ENCODE measurements at places on chromosomes 1 and 21.

- peak; percentile 86 for DNase-seq
Observed at GRCh38 chr1:38735651-38736161, 123.9 kb downstream of the RRAGC start.

GRCh38 chr1:53361541-53361961 is 33.7 kb upstream of the LRP8 start:
- no peak for DNase-seq

DNA sequence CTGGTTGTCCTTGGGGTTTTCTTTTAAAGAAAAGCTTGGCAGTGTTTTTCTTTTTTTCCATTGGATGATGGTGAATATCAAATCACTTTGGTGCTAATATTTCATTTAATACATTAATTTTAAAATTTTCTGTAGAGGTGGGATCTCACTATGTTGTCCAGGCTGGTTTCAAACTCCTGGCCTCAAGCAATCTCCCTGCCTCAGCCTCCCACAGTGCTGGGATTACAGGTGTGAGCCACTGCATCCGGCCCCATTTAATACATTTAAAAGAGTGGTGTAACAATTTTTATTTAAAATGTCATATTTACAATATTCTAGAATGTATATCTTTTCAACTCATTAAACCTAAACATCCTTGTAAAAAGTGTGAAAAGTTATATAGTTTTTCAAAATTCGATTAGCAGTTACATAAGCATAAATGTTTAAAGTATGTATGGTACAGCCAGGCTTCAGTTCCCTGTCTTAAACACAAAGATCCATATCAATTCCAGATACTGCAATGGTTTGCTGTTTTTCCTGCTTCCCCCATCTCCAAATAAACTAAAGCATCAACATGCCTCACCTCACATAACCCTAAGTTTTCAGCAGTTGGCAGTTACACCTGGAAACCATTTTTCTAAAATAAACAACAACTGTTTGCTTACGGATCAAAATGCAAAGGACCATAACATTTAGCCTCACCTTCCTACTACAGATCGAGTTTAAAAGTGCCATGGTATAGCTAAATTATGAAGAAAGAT is 8.9 kb upstream of the LGALS8 start:
- no peak for DNase-seq

- peak; percentile 3 for DNase-seq
Observed at GRCh38 chr21:16194788-16195537, 465.2 kb downstream of the USP25 start.

DNA sequence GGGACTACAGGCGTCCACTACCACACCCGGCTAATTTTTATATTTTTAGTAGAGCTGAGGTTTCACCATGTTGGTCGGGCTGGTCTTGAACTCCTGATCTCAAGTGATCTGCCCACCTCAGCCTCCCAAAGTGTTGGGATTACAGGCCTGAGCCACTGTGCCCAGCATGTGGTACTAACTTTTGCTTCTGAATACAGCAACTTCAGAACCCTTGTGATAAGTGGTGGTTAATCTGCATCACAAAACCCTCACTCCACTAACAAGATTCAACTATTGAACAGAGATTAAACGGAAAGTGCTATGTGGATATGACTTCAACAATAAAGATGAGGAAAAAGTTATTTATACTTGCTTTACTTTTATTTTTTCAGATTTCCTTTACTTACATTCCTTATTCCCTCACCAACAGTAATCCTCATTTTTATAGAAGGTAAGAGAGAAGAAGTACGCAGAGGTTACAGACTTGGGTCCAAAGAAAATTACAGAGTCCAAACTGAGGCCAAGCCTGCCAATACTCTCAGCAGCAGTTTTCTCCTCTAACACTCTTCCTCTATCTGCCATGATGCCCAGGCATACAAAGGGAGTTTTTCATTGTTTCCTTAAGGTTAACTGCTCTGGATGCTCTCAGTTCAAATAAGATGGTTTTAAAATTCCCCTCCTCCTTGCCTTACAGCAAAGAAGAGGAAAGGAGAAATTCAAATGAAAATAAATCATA is 44.3 kb downstream of the SLC16A1 start:
- DNase-seq = no peak

GRCh38 chr1:23341931-23342692 is 2.0 kb downstream of the HNRNPR start:
- no peak for DNase-seq

DNA sequence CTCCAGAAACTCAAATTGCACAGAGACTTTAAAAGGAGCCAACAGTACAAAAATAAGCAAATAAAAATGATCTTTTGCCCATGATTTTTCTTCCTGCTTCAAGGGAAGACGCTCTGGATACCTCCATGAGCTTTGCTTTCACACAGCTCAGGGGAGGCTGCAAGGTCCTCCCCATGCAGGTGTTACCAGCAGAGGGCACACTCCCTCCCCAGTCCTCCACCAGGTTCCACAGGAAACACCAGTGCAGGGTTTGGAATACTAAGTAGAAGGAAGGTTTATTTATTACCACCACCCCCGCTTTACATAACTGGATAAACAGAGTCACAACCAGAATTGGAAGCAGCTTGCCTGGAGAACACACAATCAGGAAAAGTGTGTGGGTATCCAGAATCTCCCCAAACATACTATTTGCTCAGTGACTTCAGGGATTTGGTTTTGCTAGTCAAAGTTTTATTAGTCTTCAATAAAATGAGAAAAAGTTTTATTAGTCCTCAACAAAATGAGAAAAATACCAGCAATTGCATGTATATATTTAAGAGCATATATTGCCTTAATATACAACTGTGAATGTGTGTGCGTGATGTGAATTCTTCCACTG is 37.3 kb downstream of the HSD3B1 start:
- peak; percentile 7 for DNase-seq

DNA sequence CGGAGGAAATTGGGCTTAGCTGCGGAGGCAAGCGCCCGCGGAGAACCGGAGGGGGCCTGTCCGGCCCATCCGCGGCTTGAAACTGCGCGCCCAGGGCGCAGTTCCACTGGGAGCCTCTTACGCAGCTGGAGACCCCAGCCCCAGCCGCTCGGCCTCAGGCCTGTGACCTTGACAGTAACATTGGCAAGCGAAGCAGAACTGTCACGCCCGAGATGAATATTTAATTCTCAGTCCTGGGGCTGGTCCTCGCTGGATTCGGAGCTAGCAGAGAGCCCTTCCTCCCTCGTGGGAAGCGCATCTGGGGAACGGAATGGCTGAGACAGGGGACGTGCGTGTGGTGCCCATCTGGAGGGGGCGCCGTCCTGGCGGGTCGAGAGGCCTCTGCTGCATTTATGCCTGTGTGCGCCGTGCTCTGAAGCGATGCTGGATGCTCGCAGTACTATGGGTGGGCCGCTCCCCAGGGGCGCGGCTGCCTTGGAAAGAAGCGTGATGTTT is 928 bp downstream of the SLC6A17 start:
- no peak for DNase-seq

- DNase-seq = no peak
Observed at GRCh38 chr21:25776440-25776839, 41.7 kb downstream of the GABPA start.

DNA sequence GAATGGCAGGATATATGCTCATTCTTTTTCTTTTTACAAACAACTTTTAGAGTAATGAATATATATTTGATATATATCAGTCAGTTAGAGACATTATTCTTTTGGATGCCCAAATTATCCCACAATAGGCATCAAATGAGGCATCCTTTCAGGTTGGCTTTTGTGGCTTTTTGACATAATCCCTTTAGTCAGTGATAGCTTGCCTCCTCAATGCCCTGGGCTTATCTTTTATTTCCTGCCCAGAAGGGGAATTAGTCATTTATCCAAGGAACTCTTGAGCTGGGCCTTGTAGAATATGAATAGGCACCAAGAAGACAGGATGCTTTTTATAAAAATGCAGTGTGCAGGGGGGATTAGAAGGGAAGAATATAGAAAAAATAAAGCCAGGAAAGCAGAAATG is 22.2 kb downstream of the EPHX4 start:
- DNase-seq = no peak

- no peak for DNase-seq
Observed at GRCh38 chr1:100430325-100430756, 78.0 kb downstream of the CDC14A start.

GRCh38 chr1:206035027-206035426 is 11.3 kb upstream of the CTSE start:
- no peak for DNase-seq

DNA sequence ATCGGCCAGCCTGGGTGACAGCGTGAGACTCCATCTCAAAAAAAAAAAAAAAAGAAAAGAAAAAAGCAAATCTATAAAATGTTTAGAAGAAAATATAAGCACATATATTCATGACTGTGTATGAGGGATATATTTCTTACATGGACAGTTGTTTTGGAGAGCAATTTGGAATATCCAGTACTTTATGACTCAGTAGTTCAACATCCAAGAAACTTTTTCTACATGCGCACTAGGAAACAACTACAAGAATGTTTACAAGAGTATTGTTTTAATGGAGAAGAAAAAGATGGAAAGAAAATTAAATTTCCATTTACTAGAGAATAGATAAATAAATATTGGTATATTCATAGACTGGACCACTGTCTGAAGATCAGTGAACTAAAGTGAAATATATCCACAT is 77.5 kb downstream of the MAST2 start:
- DNase-seq = peak; percentile 65

DNA sequence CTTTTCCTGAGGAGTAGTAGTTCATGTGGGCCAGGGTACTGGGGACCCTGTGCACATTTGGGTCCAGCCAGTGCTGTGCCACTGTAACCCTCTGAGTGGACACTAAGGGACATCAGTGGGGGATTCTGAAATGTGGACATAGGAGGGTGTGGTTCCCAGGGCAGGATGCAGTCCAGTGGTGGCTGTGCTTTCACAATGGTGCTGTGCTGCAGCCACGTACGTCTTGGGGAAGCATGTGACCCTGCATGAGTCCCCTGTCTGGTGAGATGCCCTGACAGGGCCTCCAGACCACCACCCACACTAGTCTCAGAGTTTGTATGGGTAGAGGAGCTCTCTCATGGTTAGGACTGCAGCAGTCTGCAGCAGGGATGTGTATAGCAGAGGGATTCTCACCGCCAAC is 37.8 kb upstream of the WNT2B start:
- no peak for DNase-seq

GRCh38 chr1:232435729-232436128 is 194.2 kb downstream of the SIPA1L2 start:
- DNase-seq = peak; percentile 74

GRCh38 chr1:70440642-70441391 is 29.7 kb downstream of the CTH start:
- no peak for DNase-seq

- no peak for DNase-seq
Observed at GRCh38 chr1:7550981-7551380, 220.1 kb upstream of the VAMP3 start.
